ENCODE measurements at places on chromosomes 1 and 21. TPM values are rescaled to one million over a fixed set of nuclear protein-coding genes. Genes with fewer than 3 reads are reported as not detected.

DNA sequence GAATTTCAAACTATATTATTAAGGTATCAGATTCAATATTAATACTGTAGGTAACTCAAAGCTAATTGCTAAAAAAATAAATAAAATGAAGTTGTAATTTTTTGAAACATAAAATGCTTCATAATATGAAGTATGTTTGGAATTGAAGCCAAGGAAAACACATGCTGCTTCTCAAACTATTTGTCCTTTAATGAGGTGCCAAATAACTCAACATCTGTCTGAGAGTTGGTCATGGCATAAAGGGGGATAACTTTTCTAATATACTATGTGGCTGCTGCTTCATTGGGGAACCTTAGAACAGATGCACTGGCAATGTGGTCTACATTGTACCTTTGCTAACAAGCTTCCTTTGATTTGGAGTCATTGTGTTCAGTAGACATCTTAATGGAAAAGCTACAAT, 96.7 kb downstream of the PDE4B start:
- no peak for DNase-seq

- DNase-seq, result no peak
Measured at GRCh38 chr1:214632091-214632490, 29.1 kb downstream of the CENPF start.

DNA sequence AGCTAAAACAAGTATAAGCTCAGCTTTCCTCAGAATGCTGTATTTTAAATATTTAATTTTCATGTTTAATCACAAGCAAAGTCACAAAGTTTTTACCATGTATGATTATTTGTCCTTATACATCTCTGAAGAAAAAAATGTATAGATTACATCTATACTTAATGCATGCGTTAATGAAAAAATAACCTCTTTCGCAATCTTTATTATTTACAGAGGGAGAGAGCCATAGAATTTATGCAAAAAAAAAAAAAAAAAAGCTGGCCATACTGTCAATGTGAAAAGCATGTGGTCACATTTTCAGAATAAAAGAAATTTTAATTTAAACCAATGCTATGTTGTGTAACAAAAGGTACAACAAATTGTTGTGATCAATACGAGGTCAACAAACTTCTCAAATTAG, 148.2 kb downstream of the AKT3 start:
- DNase-seq, result no peak

DNA sequence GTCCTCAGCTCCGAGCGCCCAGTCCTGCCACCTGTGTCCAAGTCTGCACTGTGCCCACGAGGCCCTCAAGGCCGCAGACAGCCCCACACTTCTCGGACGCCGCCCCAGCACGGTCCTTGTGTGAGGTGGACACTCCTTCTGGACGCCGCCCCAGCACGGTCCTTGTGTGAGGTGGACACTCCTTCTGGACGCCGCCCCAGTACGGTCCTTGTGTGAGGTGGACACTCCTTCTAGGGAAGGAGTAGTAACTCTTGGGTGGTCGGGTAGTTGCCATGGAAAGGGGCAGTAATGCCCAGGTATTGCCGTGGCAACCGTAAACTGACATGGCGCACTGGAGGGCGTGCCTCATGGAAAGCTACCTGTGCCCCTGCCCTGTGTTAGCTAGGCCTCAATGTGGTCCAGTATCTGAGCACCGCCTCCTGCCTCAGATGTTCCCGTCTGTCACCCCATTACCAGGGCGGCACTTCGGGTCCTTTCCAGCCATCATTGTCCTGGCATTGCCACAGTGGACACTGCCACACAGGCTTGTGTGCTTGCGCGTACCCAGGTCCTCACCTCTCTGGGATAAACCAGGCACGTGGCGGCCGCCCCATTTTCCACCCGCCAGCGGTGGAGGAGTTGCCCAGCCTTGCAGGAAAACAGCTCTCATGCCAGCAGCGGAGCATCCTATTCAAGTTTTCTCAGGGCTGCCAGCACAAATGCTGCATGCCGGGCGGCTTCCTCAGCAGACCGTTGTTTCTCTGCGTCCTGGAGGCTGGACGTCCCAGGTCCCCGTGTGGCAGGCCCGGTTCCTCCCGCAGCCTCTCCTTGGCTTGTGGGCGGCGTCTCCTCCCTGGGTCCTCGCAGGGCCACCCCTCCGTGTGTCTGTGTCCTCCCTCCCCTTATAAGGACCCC, 40.8 kb upstream of the POFUT2 start:
- DNase-seq, result no peak

DNA sequence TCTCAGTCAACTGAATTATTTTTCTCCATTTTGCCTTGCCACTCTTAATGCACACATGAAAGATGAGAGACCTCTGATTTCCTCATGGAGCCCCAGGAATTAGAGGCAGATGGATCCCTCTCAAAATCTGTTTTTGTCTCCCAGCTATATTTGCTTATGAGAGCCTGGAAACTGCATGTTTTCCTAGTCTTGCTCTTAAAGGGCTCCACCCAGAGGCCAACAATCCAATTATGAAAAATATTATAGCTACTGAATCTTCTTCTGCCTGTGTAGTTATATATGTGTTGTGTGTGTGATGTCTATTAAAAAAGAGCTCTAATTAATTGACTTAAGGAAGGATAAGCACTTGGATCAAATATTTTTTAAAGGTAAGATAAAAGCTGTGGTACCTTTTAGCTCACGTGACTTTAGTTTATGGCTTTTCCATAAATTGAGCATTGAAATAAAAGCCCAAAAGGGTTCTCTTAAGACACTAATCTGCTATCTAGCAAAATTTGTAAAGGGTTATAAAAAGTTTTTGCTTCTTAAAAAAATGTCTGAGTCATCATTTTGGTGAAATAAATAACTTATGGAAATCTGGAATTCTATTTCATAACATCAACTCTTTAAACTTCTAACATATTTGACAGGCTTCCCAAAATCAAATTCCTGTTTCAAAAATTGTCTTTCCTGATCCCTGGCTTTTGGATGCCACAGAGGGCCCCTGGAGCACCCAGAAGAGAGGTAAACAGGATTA, 31.2 kb upstream of the TSPEAR start:
- no peak for DNase-seq

DNA sequence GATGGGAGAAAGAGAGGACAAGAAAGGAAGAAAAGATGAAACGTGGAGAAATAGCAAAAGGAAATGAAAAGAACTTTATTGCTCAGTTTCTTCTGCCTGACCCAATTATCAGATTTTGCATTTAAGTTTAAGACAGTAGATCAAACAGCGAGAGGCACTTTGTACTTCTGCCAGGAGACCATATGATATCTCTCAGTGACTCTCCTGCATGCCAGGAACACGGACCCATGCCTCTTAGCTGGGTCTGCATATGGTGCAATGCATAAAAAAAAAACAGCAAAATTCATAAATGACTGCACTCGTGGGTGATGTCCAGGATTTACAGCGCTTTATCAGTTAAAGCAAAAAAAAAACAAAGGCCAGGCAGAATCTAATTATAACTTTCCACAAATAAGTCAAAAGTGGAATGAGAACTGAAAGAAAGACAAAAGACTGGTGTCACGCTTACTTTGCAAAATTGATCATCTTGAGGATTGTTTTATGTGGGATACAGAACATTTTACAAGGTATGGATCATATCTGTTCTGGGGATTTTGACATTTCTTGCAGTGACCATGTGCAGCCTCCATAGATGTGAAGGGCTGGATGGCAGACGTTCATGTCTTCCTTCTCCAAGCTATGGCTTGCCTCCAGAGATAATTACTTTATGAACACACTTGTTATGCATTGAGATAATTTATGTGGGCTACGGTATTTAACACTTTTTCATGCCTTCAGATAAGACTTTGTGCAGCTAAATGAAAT, 79.5 kb downstream of the RUNX1 start:
- no peak for DNase-seq

DNA sequence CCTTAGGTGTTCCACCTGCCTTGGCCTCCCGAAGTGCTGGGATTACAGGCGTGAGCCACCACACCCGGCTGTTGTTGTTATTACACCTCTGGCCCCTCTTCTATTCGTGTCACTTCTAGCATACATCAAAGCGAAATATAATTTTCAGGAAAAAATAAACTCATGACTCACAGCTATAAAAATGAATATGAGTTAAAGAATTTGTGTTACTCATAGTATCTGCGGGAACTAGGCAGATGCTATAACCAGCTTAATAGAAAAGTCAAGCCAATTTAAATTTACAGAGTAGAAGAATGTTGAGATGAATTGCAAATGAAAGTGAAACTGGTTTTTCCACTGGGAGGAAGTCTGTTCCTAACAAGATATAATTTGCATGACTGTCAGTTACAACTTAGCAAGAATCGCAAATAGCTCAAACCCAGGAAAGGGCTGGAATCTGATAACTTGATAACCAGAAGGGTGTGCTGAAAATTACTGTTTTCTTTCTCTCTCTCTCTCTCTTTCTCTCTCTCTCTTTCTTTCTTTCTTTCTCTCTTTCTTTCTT, 11.2 kb downstream of the OR2W3 start:
- no peak for DNase-seq

DNA sequence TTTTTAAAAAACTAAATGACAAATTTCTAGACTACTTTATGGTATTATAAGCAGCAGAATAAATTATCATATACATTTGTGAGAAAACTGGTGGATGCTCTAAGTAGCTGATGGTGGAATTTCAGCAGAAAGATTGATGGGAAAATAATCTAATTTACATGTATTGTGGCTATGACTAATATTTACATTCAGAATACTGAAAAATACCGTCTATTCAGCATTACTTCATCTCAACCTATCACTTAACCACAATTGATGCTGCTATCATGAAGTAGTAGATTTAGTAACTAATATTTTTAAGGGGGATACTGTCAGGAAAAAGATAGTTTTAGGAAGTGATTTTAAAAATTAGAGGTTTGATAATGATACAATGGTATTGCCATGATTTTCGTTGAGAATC, 137.9 kb downstream of the IFI44 start:
- DNase-seq, result no peak

GRCh38 chr21:39232861-39233291, 49.6 kb upstream of the PSMG1 start:
- DNase-seq, result no peak

DNA sequence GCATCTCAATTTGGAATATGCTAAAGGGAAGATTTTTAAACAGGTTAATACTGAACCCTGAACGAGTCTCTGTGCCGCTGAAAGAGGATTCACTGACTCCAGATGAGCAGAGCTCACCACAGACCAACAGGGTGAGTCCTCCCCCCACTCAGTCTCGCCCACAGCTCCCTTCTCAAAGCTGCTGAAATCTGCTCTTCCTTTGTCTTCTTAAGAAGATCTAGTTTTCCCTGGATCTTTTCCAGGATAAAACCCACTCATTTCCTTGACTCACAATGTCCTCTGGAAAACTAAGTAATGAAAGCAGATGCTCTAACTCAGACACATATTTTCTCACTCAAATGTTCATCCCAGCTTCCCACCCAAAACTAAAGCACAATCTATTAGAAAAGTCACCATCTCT, 447.0 kb upstream of the PKN2 start:
- no peak for DNase-seq

GRCh38 chr1:98078596-98078995, 157.8 kb upstream of the DPYD start:
- no peak for DNase-seq

DNA sequence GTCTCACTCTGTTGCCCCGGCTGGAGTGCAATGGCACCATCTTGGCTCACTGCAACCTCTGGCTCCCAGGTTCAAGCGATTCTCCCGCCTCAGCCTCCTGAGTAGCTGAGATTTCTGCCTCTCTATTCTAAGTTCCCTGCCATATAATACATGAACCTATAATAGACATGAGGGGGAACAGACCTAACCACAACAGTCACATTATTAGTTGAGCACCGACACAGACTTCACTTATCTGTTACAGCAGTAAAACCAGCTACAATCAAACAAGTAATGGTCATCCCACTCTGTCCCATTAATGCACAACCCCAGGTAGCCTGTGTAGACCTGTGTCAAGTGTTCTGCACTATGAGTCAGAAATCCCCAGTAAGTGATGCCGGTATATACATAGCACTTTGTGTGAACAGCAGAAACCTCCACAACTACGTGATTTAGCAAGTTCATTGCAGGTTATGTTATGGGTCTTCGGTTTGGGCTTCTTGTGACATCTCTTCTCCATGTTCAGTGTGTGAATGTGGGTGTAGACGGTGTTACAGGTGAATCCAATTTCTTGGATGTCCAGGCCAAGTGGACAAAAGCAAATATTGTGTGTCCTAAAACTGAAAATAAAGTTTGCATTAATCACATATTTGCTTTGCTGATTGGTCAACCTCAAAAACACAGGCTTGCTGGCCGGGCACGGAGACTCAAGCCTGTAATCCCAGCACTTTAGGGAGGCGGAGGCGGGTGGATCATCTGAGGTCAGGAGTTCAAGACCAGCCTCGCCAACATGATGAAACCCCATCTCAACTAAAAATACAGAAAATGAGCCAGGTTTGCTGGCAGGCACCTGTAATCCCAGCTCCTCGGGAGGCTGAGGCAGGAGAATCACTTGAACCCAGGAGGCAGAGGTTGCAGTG, 3.6 kb downstream of the MMACHC start:
- no peak for DNase-seq

- DNase-seq, result no peak
Measured at GRCh38 chr1:193131266-193131860, 9.5 kb downstream of the CDC73 start.

- no peak for DNase-seq
Measured at GRCh38 chr1:7018351-7018750, 233.1 kb downstream of the CAMTA1 start.

The SLC9C2 gene
- total RNA-seq, result 0.98 TPM

The IGSF9 gene
- total RNA-seq, result 23.4 TPM

The SPRR2A gene
- total RNA-seq, result not detected

The NGF gene
- 0.83 TPM for total RNA-seq

The TEX38 gene
- not detected for total RNA-seq

The ACKR1 gene
- total RNA-seq, result 13.5 TPM

The SPRR3 gene
- not detected for total RNA-seq

The ALX3 gene
- not detected for total RNA-seq

The CSF3R gene
- not detected for total RNA-seq

The TNFAIP8L2 gene
- not detected for total RNA-seq

The KISS1 gene
- total RNA-seq, result not detected

The MEX3A gene
- 114 TPM for total RNA-seq
